Activated naive CD8-positive, alpha-beta T cell treated with anti-CD3 and anti-CD28 coated beads for 36 hours (primary cell): ENCODE measurements at places on chromosomes 3 and 15.

- DNase-seq, result no peak
Measured at GRCh38 chr3:195154111-195154791, 116.7 kb downstream of the XXYLT1 start.

DNA sequence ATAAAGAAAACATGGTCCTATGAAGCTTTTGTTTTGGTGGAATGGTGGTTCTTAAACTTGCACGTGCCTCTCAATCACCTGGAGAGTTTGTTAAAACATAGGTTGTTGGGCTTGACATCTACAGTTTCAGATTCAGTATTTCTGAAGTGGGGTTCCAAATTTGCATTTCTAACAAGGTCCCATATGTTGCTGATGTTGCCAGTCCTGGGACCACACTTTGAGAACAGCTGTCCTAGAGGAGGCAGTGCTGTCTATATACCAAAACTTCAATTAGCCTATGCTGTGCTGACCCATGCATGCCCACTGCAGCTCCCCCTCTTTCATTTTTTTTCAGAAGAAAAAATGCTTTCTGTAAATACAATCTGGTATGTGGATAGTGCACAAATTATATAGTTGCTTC is 31.3 kb downstream of the ALCAM start:
- no peak for DNase-seq

- DNase-seq, result peak; percentile 68
Measured at GRCh38 chr3:112333002-112333380, at the start of gene CD200. Gene CD200 (plus strand): TSS chr3:112333156. CDS start chr3:112333213, 57 bp downstream.

DNA sequence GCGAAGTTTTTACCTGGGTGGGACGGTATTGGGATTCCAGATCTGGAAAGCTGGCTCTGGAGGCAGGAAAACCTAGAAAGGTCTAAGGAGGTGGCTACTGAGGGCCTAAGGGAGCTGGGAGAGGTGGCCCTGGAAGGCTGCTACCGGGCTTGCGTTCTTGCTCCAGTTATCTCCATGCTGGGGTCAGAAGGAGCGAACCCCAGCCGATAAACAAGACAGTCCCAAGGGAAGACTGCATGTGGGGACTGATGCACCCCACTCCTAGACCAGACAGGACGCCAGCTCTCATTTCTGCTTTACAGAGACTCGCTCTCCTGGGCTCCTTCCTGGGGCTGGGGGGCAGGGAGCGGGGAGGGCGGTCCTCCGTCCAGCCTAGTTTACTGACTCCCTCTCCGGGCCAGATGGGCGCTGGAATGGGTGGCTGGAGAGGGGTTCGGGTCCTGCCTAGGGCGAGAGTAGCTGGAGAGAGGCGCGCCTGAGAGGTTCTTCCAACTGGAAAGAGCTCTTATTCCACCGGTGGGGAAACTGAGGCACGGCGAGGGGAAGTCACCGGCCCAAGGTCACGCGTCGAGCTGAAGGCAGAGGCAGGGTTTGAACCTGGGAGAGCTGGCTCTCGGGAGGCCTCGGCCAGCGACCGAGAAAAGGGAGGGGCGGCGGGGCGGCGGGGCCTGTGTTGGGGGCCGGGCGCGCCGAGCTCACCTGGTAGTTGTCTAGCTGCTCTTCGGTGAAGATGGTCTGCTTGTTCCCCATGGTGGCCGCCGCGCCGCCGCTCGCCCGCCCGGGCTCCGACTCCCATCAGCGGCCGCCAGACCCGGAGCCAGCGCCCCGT is 565 bp downstream of the CIB2 start:
- DNase-seq, result no peak
